ENCODE measurements at places on chromosomes 7 and 10.

DNA sequence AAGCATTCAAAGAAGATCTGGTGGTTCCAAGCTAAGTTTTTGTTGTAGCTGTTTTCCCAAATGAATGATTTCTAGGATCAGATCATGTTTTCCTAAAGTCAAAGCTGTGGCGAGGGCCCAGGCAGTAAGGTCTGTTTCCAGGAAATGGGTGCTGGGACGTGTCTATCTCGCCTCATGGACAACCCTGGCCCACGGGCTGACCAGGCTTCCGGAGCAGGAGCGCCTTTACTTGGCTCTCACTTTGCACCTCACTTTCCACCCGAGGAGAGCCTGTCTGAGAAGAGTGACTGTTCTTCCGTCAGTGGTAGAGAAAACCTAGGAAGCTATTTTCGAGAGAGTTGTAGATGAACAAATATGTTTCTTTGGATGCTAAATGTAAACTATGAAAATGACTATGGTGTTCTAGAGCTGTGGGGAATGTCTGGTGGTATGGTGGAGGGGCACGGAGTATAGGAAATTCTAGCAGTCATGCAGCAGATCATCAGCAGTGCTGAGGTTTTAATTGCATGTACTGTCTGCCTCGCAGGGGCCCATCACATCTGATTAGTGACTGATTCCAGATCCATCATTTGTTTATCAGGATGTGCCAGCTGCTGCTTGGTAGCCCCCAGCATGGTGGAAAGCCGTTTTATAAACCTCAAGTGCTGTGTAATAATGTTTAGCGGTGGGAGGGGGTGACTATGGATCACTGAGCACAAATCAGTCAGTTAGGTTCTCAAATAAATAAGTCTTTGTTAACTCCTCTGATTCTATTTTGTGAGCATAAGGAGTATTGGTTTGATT is 66.6 kb downstream of the VWC2 start:
- DNase-seq, result no peak

- no peak for DNase-seq
Observed at GRCh38 chr10:114631666-114632417, 26.2 kb downstream of the ABLIM1 start.

DNA sequence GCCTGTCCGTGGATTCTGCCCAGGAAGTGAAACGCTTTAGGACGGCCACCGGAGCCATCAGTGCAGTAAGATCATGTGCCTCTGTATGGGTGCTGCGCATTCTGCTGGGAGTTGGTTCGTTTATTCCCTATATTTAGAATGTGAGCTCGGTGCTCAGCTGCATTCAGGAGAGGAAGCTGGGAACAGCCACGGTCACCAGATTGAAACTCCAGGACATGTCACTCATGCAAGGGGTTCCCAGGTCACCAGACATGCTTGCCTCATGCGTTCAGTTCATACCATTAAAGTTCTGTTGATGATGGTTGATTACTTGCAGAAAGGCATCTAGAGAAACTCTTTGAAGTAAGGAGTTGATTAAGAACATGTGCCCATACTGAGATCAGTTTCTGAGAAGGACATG is 78.1 kb downstream of the TRRAP start:
- no peak for DNase-seq

- no peak for DNase-seq
Observed at GRCh38 chr7:33841031-33841430, 64.3 kb upstream of the BMPER start.

DNA sequence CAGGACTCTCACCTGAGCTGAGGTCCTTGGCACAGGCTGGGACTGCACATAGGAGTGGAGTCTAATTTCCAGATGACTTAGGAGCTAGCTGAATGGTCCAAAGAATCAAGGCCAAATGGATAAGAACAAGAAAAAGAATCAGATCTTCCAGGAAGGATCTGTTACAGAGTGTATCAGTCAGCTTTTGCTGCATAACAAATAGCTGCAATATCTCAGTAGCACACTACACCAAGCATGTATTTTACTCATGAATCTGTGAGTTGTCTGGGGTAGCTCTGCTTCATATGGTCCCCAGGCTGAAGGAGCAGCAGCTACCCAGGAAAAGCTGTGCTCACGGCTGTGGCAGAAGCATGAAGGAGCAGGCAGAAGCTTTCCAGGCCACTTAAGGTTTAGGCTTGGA is 60.6 kb upstream of the LOXL4 start:
- DNase-seq, result no peak

GRCh38 chr7:7181519-7182155 is 707 bp upstream of the C1GALT1 start:
- DNase-seq, result no peak

GRCh38 chr7:124388751-124389150 is 355.9 kb upstream of the TMEM229A start:
- no peak for DNase-seq

DNA sequence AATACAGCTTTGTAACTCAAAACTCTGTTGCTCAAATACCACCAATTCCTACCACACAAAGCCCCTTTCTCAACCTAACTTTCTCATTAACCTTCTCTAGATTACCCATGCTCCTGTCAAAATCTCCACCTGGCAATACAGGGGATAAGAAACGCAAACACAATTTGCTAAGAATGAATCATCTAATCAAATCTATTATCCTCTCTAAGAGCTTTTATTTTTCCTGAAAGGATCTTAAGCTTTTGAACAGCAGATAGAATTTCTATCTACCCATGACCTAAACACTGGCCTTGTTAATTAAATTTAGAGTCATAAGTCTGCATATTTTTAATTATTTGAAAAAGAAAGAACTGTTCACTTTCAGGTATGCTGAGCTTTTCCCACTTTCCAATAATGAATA is 98.3 kb downstream of the HBP1 start:
- no peak for DNase-seq

DNA sequence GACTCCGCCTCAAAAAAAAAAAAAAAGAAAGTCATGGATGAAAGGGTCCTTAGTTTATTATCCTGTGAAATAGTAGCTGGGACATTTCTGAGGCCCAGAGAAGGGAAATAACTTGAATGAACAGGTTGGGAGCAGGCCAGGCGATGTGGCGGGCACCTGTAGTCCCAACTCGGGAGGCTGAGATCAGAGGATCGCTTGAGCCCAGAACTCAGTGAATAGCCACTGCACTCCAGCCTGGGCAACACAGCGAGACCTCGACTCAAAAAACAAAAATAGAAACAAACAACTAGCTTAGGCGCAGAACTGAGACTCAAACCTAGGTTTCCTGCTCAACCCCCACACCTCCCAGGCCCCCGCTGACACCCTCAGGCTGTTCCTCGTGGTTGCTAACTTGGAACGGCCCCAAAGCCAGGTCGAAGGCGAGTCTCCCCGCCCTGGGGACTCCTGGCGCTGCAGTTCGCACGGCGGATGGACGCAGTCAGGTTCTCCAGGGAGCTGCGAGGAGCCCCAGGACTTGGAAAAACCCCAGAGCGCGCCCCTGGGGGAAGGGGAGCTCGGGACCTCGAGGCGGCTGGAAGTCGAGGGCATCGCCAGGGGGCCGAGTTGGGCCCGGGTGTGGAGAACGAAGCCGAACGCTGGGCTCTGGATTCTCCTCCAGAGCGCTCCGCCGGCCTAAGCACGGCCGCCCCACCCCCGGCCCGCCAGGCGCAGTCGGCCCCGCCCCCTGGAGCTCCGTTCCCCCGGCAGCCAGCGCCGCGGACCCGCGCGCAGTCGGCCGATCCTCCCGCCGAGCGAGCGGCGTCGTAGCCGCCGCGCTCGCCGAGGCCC is at the start of gene STOX1:
TSS of gene STOX1 (plus strand) at position 768 of the 828 bp plus-strand sequence. CDS start 93 bp downstream, outside the sequence.
- peak; percentile 26 for DNase-seq

- DNase-seq, result no peak
Observed at GRCh38 chr10:36423821-36424248, 701.6 kb upstream of the ANKRD30A start.

DNA sequence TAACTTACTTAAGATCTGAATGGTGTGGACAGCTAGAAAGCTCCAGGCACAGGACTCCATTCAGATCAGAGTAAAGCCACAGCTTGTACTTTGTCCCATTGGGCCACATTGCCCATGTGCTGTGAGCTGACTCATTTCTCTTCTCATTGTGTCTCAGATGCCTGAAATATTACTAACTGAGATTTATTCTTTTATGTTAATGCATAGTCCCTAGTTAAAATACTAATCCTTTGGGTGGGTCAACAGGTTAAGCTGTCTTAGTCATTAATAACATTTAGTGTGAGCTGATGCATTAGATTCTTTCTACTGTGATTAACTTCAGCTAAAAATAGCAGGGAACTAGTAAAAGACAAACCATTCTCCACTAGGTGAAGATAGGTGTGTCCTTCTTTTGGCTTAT is 104.7 kb upstream of the ARMC3 start:
- no peak for DNase-seq

- no peak for DNase-seq
Observed at GRCh38 chr10:8485032-8485431, 430.5 kb downstream of the GATA3 start.

DNA sequence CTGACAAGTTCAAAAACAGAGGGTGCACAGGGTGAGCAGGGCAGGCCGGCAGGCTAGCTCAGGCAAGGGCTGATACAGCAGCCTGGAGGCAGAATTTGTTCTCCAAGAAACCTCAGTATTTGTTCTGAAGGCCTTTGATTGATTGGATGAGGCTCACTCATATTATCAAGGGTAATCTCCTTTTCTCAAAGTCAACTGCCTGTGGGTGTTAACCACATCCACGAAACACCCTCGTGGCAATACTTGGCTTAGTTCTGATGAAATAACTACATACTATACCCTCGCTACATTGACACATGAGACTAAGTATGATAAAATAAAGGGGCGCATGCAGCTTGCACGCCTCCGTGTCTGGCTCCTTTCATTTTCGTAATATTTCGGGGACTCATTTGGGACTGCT is 4.4 kb upstream of the PPP2R2D start:
- DNase-seq, result no peak

DNA sequence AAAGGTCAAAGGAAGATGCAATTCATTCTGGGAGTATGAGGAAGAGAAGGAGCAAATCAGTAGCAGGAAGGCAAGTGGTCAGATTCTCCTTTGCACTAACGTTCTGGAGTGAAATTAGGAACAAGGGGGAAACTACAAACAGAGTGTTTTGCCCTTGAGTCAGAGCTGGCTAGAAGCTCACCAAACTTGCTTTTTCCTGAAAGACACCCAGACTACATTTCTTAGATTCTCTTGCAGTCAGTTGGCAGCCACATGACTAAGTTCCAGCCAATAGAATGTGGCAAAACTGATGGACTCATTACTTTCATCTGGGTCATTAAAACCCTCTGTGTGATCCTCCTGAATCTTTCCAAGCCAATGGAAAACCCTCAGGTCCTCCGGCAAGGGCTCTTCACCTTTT is 18.6 kb upstream of the DLX5 start:
- no peak for DNase-seq

GRCh38 chr10:61899069-61899531 is 2.4 kb upstream of the ARID5B start:
- DNase-seq, result no peak

GRCh38 chr7:40544221-40544723 is 409.5 kb downstream of the SUGCT start:
- DNase-seq, result no peak

DNA sequence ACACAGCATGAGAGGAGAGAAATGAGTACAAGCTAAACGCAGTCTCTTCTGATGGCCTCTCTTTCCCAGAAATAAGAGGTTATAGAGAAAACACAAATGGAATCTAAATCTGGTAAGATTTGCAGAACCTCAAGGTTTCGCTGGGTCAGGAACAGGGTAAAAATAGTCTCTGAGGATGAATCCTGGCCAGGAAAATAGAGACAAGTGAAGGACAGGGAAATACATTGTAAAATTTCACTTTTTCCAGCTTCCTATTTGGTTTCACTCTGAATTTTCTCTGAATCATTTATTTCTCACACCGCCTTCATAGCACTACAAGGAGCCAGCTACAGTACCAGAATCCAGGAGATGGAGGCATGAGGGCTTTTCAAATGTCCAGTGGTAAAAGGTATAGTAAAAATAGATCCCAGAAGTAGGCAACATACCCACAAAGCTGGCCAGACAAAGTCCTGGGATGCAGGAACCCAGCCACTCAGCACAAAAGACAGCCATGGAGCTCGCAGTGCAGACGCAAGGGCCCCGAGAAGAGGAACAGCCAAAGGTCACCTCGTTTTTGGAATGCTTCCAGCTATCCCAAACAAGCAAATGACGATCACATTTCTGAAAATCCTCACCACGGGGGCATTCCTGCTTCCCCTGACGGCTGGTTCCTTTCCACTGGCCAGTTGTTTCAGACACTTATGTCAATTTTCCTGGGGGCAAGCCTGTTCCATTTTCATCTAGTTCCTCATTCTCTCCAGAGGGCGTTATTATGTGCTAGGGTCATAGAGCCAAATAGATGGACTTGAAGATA is 21.5 kb upstream of the IKZF1 start:
- no peak for DNase-seq

GRCh38 chr10:124892905-124893304 is 49.0 kb upstream of the ZRANB1 start:
- no peak for DNase-seq

GRCh38 chr7:118918556-118918955 is 694.1 kb downstream of the ANKRD7 start:
- no peak for DNase-seq

DNA sequence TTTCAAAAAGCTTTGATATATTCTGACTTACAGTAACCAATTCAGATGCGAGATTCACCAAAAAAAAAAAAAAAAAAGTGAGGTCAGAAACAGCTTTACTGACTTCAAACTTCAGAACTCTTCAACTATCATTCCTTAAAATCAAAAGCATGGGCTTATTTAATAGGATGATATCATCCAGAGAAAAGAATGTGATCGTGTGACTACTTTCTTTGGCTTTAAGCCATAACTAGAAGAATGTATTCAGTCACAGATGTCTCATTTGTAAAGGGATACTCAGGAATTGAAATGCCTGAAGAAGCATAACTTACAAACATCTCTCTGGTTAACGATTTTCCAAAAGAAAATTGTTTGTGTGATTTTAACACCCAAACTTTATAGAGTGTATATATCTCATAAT is 11.5 kb downstream of the TPK1 start:
- no peak for DNase-seq

DNA sequence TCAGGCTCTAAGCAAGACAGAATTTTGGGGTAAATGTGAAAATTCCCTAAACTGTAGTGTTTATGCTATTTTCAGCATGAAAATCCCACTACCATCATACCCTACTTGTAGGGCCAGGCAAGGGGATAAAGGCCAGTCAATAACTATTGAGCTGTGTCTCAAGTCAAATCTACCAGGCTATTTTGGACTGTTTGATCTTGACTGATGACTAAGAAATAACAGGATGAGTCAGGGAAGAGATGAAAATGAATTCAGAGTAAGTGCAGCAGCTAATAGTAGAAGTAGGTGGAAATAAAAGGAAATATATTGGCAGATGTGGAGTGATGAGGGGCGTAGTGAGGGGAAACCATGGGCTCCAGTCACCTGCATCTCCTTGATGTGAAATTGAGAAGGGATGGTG is 225.8 kb upstream of the PHYHIPL start:
- DNase-seq, result no peak
